ENCODE measurements at places on chromosomes 11 and 22.

- DNase-seq = no peak
Observed at GRCh38 chr11:64710418-64711137, 12.4 kb downstream of the NRXN2 start.

DNA sequence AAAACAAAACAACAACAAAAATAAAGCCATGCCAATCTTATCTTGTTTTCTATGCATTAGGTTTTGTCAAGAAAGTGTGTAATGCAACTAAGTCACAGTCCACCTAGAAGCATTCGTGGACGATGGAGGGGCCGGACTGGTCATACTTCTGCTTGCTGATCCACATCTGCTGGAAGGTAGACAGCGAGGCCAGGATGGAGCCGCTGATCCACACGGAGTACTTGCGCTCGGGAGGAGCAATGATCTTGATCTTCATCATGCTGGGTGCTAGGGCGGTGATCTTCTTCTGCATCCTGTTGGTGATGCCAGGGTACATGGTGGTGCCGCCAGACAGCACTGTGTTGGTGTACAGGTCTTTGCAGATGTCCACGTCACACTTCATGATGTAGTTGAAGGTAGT, 18.3 kb upstream of the EP300 start:
- no peak for DNase-seq

DNA sequence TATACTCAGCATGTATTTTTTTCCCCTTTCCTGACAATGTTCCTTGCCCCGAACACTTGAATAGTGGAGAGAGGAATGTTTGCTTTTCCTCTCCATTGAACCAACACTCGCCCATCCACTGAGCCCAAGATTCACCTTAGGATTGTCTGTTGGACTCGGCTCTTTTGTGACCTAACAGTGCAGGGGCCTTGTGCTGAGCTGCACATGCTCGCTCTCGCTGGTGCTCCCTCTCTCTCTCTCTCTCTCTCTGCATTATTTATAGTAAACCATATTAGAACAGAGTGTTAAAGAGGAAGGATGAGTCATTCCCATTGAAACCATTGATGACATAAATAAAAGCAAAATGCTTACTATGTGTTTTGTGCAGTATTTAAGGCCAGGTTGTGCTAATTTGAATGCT, 20.7 kb downstream of the ZBTB16 start:
- no peak for DNase-seq

DNA sequence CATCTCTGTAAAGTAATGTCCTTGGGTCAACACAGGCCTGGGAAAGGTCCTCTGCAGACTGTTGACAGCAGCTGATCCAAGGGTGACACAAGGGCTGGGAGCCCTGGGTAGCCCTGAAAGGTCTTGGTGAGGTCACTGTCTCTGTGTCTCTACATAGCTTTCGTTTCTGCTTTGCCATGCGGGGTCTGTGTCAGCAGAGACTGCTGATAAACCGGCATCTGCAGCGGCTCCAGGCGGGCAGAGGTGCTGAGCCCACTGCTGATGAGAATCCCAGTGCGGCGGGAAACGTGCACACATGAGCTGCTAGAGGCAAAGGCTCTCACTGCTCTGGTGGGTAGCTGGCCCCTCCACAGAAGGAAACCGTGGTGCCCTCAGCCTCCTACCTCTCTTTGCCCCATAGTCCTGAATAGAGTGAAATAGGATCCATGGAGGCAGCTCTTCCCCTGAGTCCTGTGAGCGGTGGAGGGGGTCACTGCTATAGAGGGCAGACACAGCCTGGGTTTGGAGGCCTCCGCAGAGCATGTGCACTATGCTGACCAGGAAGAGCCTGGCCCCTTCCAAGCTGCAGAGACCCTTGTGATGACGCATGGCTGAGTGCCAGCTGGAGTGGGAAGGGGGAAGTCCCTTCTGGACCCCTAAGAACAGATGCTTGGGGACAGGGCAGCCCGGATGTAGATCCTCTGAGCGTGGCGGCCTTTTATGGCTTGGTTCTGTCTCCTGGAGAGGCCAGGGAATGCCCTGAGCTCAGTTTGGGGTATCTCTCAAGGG, 17.8 kb upstream of the ST3GAL4 start:
- DNase-seq = no peak

- no peak for DNase-seq
Observed at GRCh38 chr11:60948250-60948649, 3.7 kb downstream of the SLC15A3 start.
